ENCODE measurements at places on chromosomes 3 and 15. TPM values are rescaled to one million over a fixed set of nuclear protein-coding genes. Genes with fewer than 3 reads are reported as not detected.

Gene TMEM108
- 18.2 TPM for polyA plus RNA-seq

Gene ARPIN
- 17.4 TPM for polyA plus RNA-seq

Gene GOLGA8S
- polyA plus RNA-seq: 1.1 TPM

Gene HTD2
- 12.5 TPM for polyA plus RNA-seq

Gene FAM43A
- 23.3 TPM for polyA plus RNA-seq

Gene SAXO2
- 1.6 TPM for polyA plus RNA-seq

Gene CHRNA3
- polyA plus RNA-seq: not detected

Gene UROC1
- 0.11 TPM for polyA plus RNA-seq

Gene XCR1
- polyA plus RNA-seq: 0.11 TPM

Gene ACP3
- 0.53 TPM for polyA plus RNA-seq

Gene PP2D1
- 0.12 TPM for polyA plus RNA-seq

Gene MYH15
- 1.1 TPM for polyA plus RNA-seq

DNA sequence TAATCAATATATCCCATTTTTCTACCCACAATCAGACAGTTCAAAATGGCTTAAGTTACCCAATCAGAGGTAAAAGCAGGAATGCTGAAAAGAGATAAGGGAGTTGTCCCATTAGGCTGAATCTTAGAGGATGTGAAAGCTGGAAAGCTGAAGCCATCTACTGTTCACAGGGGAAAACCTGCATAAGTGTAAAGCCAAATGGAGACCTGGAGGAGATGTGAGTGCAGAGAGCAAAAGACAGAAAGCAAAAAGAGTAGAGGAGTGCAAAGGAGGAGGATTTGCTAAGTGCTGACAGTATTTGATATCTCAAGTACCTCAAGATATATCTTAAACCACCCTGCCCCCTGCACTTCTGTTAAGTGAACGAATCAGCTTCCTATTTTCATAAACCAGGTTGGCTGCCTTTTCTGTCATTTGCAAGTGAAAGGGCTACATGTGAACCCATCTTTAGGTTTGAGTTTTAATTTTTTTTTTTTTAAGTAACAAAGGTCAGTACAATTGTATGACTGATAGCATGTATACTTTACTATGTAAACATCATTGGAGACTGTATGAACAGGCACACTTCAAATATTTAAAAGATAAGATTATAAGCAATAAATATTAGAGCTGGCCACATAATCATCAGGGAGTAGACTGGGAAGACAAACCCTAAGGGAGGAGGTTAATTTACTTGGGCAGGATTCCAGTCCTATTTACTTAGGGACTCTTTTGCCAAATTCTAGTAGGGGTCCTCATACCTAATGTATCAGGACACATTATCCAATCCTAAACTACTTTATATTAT lies 22.8 kb upstream of the P2RY1 start:
- DNase-seq: no peak

DNA sequence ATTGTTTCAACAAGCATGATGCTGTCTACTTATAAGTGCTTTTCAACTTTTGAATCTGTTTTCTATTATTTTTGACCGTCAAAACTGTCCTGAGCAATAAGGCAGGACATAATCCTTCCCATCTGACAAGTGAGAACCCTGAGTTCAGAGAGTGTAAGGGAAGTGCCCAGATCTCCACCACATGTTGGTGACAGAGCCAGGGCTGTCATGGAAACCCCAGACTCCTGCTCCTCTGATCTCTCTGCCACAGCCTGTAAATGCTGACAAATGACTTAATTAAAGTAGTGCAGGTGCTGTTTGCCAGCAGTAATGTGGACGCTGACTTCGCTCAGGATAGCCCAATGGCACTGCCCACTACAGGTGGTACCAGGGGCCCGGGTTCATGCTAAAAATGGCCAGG lies 40.3 kb downstream of the SPSB4 start:
- peak; percentile 69 for DNase-seq

- DNase-seq: no peak
Measured at GRCh38 chr15:49038382-49038781, 7.9 kb downstream of the SECISBP2L start.

GRCh38 chr3:71149959-71150954 lies 433.3 kb downstream of the FOXP1 start:
- no peak for DNase-seq

DNA sequence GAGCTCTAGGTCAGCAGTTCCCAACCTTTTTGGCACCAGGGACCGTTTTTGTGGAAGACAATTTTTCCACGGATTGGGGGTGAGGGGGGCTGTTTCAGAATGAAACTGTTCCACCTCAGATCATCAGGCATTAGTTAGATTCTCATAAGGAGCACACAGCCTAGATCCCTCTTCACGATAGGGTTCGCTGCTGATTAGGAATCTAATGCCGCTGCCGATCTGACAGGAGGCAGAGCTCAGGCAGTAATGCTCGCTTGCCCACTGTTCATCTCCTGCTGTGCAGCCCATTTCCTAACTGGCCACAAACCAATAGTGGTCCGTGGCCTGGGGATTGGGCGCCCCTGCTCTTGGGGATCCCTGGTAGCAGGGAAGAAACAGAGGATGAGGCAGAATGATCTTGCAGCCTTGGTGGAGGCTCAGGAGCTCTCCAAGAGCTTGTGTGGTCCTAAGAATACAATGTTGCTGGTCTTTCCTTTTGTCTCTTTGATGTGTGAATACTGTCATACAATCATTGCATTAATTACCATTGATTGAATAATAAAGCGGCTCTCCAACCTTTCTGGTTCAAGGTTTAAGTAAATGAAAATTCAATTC lies 183.2 kb downstream of the FNDC3B start:
- no peak for DNase-seq

GRCh38 chr3:49901366-49902339 lies 2.0 kb downstream of the MST1R start:
- peak; percentile 82 for DNase-seq

GRCh38 chr3:146313746-146314111 lies 62.8 kb upstream of the PLSCR4 start:
- peak; percentile 42 for DNase-seq

GRCh38 chr3:112464264-112464663 lies 35.0 kb downstream of the BTLA start:
- DNase-seq: peak; percentile 14

- peak; percentile 66 for DNase-seq
Measured at GRCh38 chr3:141811348-141811747, 48.1 kb downstream of the GRK7 start.

DNA sequence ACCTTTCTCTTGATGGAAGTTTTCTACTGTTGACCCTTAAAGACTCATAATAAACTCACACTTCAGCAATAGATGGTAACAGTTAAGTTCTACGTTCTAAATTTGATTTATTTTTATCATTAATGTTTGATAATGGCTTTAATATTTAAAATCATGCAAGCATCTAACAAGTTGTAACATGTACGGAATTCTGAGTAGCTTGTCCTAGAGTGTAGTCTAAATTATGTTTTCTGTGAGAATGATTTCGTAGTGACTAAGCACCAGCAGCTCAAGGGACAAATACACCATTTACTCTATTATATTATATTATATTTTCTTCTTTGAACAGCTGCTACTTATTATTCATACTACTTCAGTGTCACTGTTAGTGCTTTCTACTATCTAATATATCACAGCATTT lies 345.6 kb downstream of the NLGN1 start:
- DNase-seq: peak; percentile 19

DNA sequence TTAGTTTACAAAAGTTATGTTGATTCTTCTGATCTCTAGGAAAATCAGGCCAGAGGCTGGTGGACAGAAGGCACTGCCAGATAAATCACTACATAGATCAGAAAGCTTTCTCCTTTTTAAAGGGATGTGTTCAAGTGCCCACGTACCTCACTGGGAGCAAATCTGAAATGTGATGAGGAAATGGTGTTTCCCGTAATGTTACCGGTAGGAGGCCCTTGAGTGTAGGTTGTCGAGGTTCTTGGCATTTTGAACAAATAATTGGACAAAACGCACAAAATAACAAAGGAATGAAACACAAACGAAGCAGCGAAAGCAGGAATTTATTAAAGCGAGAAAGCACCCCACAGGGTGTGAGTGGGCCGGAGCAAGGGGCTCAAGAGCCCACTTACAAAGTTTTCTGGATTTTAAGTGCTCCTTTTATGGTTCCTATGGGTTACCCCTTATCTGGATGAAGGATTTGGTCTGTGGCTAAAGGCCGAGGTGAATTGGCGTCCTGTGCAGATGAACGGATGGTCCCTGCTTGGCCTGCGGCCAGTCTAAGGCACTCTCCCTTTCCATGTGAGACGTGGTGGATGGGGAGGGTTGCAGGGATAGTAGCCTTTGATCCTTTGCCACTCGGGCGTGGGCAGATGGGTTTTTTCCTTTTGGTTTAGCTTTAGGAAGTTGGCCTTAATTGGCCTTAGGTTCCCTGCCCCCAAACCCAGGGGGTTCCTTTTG lies 1.0 kb downstream of the SNX1 start:
- DNase-seq: peak; percentile 28

- DNase-seq: no peak
Measured at GRCh38 chr3:183038221-183038620, 57.9 kb upstream of the DCUN1D1 start.

DNA sequence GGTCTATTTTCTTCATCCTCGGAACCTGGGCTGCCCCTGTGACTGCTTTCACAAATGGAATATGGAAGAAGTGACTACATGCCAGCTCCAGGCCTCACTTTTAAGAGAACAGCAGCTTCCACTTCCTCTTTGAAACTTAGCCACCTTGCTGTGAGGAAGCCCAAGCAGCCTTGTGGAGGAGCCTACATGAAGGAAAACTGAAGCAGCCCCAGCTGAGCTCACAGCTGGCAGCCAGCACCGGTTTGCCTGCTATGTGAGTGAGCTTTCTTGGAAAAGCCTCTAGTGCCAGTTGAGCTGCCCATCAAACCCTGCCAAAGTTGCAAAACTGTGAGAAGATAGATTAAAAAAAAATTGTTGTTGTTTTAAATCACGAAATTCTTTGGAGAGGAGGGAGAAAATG lies 498.0 kb upstream of the PROK2 start:
- no peak for DNase-seq

DNA sequence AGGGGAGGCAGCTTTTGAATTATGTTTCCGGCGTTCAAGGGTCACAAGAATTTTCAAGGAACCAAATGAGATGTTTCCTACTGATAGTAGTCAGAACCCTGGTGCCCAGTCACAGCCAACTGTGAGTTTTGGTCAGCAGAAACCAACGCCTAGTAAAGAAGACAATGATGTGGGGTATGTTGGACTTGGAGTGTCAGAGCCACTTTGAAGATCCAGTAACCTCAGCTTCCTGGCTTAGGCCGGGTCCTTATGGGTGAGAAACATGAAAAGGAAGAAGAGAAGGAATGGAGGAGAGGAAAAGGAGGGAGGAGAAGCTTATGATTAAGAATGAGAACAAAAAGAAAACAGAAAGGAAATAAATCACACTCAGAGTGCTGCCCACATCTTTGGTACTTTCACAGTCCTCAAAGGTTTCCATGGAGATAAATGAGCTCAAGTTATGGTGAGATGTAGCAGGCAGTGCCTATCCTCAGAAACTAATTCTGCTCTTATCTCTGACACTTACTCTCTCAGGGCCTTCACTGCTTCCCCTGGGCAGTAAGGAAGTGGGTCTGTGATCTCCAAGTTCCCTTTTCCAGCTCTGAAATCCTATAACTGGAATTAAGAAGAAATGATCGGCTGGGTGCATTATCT lies 2.0 kb upstream of the MCF2L2 start:
- DNase-seq: no peak

- no peak for DNase-seq
Measured at GRCh38 chr3:152350139-152350538, 81.4 kb downstream of the MBNL1 start.

DNA sequence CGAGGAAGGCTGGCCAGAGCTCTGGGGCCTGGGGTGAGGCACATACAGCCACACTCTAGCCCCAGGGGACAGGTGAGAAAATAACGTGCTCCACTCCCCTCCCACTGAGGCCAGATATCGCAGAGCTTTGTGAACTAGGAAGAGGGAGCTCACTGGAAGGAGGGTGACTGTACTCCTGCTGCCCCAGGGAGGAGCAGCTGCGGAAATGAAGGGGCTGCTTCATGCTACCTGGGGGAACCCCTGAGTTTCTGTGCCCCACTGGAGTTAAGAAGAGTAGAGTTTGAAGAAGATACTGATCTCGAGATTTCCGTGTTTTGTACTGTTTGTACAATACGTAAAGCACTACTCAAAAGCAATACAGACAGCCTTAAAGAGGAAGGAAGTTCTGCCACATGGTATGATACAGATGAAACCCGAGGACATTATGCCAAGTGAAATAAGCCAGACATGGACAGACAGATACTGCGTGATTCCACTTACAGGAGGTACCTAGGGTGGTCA lies 44.6 kb downstream of the CMTM6 start:
- peak; percentile 30 for DNase-seq

- DNase-seq: no peak
Measured at GRCh38 chr3:144772372-144772771, 800.7 kb downstream of the DIPK2A start.

- DNase-seq: no peak
Measured at GRCh38 chr3:119376758-119377157, 82.6 kb downstream of the ARHGAP31 start.

- no peak for DNase-seq
Measured at GRCh38 chr15:52441841-52442240, 86.8 kb downstream of the MYO5A start.

DNA sequence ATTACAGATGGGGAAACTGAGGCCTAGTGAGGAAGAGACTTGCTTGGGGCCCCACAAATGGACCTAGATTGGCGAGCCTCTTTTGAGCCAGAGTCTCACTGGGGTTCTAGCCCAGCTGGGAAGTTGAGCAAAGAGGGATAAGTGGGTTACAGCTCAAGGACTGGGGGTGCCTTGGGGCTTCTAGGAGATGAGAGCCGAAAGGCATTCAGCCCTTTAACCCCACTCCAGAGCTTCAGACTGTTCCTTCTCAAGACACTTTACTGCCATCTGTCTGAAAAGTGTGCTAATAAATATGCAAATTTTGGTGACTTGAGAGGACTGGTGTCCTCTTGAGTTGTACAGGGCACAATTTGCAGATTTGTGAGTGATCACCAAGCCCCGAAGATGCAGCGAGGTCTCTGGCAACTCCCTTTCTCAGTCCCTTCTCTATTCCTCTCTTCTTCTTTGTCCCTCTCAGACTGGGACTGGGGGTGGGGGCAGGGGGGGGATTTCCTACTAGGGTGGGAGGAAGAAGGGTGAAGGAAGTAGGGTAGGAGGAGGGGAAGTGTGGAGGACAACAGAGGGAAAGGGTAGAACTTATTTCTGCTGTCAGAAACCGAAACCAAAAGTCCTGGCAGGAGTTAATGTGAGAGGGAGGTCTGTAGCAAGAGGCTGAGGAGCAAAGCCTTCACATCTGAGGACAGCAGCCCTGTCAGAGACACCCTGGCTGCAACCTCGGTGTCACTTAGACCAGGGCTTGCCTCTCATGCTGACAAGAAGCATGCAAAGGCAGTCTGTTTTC lies 16.2 kb upstream of the ANKDD1A start:
- DNase-seq: peak; percentile 83

GRCh38 chr15:84859651-84860050 lies 24.8 kb upstream of the SLC28A1 start:
- DNase-seq: no peak

DNA sequence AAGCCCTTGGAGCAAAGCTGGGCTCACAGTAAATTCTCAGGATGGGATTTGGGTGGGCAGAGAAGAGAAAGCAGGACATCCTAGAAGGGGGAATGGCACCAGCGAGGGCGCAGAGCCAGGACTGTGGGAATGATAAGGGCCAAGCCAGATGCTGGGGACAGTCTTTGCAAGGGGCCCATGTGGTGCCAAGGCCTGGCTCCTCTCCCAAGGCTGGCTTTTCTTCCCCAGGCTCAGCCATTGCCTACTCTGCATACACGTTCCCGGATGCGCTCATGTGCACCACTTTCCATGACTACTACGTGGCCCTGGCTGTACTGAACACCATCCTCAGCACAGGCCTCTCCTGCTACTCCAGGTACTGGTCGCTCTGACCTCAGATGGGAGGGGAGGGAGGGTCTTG lies 24.7 kb upstream of the KIF23 start:
- no peak for DNase-seq
